ENCODE measurements at places on chromosomes 11 and 22. TPM values are rescaled to one million over a fixed set of nuclear protein-coding genes. Genes with fewer than 3 reads are reported as not detected.

Gene STK33
- 8.1 TPM for polyA plus RNA-seq

Gene OR51B2
- polyA plus RNA-seq: not detected

Gene TSPAN32
- polyA plus RNA-seq: 21.8 TPM

Gene SPATA19
- polyA plus RNA-seq: not detected

Gene PANX2
- polyA plus RNA-seq: 0.11 TPM

Gene MUC2
- polyA plus RNA-seq: not detected

Gene KDELR3
- polyA plus RNA-seq: 3.1 TPM

Gene CDCA5
- polyA plus RNA-seq: 5.9 TPM

Gene KRTAP5-11
- not detected for polyA plus RNA-seq

Gene CECR2
- 0.13 TPM for polyA plus RNA-seq

Gene HEPHL1
- polyA plus RNA-seq: not detected

Gene RPUSD4
- polyA plus RNA-seq: 14.5 TPM

Gene BCR
- 15.8 TPM for polyA plus RNA-seq

Gene ACTN3
- 0.06 TPM for polyA plus RNA-seq

Gene CTSW
- 5.6 TPM for polyA plus RNA-seq

Gene APOA5
- polyA plus RNA-seq: not detected

Gene CREBZF
- 28.3 TPM for polyA plus RNA-seq

Gene GTF2H1
- polyA plus RNA-seq: 18.1 TPM

Gene PNPLA5
- polyA plus RNA-seq: not detected

Gene RFPL3
- not detected for polyA plus RNA-seq

Gene RIBC2
- polyA plus RNA-seq: 0.36 TPM

Gene TLCD5
- polyA plus RNA-seq: 1.4 TPM

Gene CFL1
- 562 TPM for polyA plus RNA-seq

Gene TRIM49
- not detected for polyA plus RNA-seq

Gene MIAT
- polyA plus RNA-seq: 0.77 TPM

Gene KDM4D
- polyA plus RNA-seq: 0.59 TPM

Gene CATSPERZ
- not detected for polyA plus RNA-seq

Gene IGF2
- polyA plus RNA-seq: 9.8 TPM

Gene RAG2
- not detected for polyA plus RNA-seq

Gene PRR33
- polyA plus RNA-seq: 0.03 TPM

Gene OR8G1
- polyA plus RNA-seq: not detected

Gene JHY
- 1.7 TPM for polyA plus RNA-seq

Gene DMC1
- 0.58 TPM for polyA plus RNA-seq

Gene SCUBE2
- polyA plus RNA-seq: 2.4 TPM

Gene PAMR1
- 1.3 TPM for polyA plus RNA-seq

Gene SCUBE1
- 2.0 TPM for polyA plus RNA-seq

Gene RNF141
- polyA plus RNA-seq: 13.3 TPM

Gene PLAAT5
- not detected for polyA plus RNA-seq

Gene ST14
- polyA plus RNA-seq: 12.5 TPM

Gene RTN4RL2
- polyA plus RNA-seq: 0.15 TPM

Gene MAJIN
- 2.6 TPM for polyA plus RNA-seq

Gene C11orf87
- polyA plus RNA-seq: 0.06 TPM

Gene TBX10
- polyA plus RNA-seq: not detected

Gene C1QTNF4
- 1.8 TPM for polyA plus RNA-seq

Gene ARFGAP2
- polyA plus RNA-seq: 79.9 TPM

Gene CCDC116
- 0.45 TPM for polyA plus RNA-seq

Gene CHRNA10
- 1.7 TPM for polyA plus RNA-seq

Gene PGR
- polyA plus RNA-seq: 0.20 TPM

Gene C11orf42
- not detected for polyA plus RNA-seq

Gene CRYBA4
- polyA plus RNA-seq: 0.24 TPM

Measured in spleen (tissue), 13 donors.